DMS53 (cell line): ENCODE measurements at places on chromosomes 3 and 15.

- no peak for DNase-seq
These were observed 108.6 kb upstream of the PRR20G start for GRCh38 chr3:127396473-127396872.

DNA sequence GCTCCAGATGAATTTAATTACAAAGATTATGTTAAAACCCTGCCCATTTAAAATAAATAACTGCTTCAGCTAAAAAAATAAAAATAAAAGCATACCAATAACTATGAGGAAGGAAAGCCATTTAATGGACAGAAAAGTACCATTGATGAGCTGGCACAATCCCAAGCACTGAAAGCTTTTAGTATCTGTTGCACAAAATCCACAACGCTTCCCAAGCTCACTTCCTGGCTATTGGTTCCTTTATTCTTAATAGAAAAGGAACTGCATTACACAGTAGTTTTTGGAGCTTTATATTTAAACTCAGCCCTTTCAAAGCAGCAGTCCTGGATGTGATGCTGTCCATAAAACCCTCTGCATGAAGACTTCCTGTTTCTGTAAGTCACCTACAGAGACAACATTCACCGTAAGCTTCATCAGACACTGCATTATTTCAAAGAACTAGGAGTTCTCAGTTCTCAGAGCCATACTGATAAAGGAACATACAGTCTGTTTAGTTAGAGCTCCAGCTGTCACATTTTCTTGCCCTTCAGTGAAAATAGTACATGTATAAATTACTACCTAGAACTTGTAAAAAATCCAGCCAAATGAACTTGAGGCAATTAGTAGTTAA lies 81.5 kb downstream of the CSNK1G1 start:
- DNase-seq: no peak

- DNase-seq: peak; percentile 75
These were observed 134.1 kb downstream of the MBNL1 start for GRCh38 chr3:152402695-152403451.

GRCh38 chr3:190346541-190346940 lies 24.3 kb upstream of the CLDN1 start:
- DNase-seq: no peak

DNA sequence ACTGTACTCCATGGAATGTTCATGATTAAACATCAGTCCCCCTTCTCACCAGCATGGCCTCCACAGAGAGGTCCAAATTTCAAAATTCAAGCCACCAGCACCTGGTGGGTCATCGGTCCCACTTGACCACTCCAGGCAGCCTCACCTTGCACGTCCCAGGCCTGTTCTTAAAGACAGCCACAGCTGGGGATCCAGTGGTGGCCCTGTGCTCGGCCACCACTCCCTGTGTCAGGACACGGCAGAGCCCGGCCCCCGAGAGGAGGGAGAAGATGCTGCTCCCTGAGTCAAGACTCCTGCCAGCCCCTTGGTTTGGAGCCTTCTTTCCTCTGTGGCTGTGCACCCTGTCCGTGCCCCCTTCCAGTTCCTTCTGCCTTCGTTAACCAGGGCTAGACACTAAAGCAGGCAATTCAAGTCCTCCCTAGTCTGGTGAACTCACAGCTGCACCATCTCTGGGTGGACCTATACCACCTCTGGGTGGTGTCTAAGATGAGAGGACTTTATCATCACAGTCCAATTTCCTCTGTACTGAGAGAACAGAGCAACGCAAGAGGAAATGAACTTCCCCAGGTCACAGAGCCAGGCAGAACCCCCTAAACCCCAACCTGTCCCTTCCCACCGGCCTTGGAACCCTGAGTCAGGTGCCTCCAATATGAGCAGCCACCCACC lies 97.1 kb downstream of the MEGF11 start:
- DNase-seq: no peak
